Adipocyte (in vitro differentiated cells): ENCODE measurements at places on chromosomes 3 and 15.

GRCh38 chr3:55551644-55552043 is 64.5 kb upstream of the WNT5A start:
- no peak for DNase-seq

GRCh38 chr3:46921041-46921440 is 43.5 kb downstream of the PTH1R start:
- DNase-seq = no peak

GRCh38 chr3:140630866-140631265 is 47.0 kb upstream of the TRIM42 start:
- no peak for DNase-seq

DNA sequence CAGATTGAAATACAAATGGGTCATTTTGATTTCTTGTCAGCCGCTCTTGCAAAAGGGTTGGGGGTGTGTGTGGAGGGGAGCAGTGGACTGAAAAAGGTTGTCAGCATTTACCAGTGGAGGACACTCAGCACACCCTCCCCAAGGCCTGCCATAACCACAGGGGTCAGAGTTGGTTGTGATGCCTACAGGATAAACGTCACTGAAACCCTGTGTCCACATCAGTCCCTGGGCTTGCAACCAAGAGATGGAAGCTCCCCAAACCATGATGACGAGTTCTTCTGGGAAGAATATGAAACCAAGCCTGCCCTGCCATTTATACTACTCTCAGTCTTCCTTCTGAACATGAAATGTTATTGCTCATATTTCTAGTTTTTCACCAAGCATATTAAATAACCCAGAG is 54.0 kb upstream of the UMPS start:
- no peak for DNase-seq

DNA sequence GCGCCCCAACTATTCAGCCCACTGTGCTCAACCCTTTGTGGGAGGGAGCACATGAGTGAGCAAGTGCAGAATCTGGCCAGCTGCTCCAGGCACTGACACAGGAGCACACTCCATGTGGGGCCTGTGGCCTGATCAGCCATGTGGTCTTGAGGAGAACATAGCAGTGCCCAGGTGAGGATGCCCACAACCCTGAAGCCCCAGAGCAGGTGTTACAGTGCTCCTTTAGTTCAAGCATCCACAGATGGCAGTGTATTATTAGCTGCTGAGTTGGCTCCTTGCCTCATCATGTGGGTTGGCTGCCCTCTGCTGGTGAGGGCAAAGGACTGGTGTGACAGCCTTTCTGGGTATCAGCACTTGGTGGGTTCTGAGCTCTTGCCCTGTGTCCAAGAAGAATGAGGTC is 1588.2 kb downstream of the SI start:
- no peak for DNase-seq

GRCh38 chr3:106309274-106309673 is 440.5 kb upstream of the CBLB start:
- no peak for DNase-seq

GRCh38 chr3:9201266-9201665 is 48.2 kb downstream of the SRGAP3 start:
- DNase-seq = peak; percentile 39

DNA sequence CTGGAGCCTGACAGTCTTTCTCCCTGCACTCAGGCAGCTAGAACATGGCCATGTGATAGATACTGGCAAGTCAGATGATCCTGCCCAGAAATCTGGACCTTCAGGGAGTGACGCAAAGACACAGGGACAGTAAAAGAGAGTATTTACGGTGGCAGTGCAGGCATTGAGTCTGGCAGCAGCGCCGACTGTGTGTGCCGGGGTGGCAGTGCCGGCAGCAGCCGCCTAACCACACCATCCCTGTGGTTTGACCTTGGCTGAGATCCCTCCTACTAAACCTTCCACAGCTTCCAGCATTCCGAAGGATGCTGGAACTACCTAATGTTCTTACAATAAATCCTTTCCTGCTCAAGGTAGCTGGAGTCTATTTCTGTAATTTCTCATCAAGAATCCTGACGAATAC is 4.6 kb upstream of the TSPAN3 start:
- peak; percentile 56 for DNase-seq

DNA sequence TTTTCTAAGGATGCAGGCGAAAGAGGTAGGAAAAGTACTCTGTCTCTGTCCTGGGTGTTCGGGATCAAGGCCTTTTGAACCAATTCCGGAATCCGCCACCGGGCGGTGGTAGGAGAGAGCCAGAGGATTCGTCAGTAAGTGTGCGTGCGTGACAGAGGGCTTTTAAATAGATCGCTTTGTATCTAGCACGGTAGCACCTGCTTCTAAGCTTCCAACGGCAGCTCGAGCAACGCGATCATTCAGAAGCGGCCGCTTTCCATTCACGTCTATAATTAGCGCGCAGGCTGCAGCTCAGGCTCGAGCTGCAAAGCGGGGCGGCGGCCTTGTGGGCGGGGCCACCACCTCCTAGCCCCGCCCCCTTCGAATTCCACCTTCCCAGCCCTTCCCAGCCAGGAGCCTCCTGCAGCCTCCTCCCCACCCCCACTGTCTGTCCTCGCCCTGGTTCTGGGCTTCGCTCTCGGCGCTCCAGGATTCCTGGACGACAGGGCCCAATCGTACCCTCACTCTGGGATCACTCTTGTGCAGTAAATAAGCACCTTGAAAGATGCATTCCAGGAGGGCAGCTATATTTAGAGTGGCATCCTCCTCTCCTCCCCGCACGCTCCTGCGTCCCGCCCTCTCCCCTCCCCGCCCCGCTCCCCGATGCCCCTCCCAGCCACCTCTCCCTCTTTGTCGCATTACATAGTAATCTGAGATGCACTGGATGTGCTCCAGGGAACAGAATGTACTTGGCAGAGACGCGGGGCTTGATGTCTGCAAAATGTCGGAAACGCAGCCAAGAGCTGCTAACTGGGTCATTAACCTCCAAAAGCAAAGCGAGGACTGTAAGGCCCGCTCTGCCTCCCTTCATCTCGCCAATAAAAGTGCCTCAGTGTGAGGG is 224.1 kb upstream of the TPRG1 start:
- DNase-seq = peak; percentile 98

GRCh38 chr3:135083756-135084155 is 288.7 kb downstream of the EPHB1 start:
- no peak for DNase-seq

DNA sequence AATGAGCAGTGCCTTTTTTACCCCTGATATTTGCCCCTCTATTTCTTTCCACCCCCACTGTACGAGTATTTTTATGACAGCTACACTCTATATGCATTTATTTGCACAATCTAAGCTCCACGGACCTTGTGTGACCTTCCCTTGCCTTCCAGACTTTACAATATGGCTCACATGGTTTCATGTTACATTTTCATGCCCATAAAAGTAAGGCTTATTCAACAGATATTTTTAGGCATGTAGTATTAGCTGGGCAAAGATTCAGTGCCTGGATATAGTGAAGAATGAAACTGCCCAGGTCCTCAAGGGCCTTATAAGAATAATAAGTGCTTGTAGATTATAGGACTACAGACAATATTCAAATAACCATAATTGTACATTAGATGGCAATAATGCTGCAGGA is 481.9 kb upstream of the CNTN4 start:
- no peak for DNase-seq

DNA sequence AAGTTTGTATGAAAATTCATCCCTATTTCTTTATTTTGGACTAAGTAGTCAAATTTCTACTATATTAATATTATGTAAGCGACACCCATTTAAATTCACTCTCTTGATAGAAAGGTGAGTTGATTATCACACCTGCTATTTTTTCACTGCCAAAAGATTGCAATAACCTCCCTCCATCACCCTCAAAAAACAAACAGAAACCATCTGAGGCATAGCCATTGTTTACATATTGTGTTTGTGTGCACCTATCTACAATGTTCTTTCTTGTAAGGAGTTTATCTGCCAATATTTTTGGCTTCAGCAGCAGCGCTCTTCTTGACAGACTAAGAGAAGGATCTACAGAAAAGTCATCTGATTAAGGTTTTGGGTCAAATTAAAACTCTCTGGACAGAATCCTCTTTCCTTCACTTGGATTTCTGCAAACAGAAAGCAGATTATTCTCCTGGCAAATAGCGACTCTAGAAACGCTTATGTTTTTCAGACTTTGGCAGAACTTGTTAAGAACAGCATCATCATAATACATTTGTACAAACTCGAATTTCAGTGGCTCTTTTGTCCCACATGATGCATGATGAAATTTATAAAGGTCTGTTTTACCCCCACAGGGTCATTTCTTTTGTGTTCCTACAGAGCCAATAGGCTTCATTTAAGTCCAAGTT is 48.6 kb downstream of the KCNMB2 start:
- DNase-seq = no peak

DNA sequence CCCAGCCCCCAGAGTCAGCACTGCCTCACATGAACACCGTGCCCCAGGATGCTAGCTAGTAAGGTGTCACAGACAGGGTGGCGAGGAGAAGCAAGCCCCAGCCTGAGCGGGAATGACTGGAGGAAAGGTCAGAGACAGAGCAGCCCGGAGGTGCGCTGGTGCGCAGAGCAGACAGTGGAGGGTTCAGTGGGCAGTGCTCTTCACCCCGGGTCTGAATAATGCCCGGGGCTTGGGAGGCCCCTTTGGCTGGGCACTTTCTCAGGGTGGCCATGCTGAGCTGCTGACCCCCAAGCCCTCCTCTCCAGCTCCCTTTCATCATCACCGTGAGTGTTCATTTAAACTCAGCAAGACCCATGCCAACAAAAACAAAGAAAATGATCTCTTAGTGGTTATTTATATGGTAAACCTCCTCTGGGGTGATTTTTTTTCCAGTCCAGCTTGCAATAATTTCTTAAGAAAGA is 110.8 kb downstream of the VGLL4 start:
- DNase-seq = peak; percentile 76

GRCh38 chr3:87004883-87005282 is 13.9 kb upstream of the VGLL3 start:
- DNase-seq = no peak
